DMS 273 treated with DMSO at 0.1 percent for 48 hours (cell line): ENCODE measurements at places on chromosomes 11 and 22.

DNA sequence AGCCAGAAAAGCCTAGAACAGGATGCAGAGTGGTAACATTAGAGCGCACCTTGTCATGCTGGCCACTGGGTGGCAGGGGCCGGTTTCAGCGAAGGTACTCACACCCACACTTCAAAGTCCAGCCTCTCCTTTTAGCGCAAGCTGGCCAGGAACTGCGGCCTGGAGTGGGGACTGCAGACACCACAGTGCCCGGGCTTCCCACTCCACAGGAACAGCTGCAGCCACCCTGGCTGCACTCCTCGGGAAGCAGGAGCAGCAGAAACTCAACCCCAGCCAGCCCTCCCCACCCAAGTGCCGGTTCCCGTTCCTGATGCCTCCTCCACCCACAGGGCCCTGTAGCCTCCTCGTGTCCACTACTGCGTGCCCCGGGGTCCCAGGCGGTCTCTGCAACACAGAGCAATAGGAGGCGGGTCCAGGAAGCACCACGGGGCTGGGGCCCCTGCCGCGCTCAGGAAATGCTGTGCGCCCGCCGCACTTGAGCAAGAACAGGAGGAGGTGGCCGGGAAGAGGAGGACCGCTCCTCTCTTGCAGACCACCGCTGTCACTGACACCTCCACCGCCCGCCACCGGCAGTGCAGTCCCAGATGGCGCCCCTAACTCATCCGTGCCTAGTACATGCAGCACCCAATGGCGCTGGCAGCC, 2.2 kb downstream of the RFPL2 start:
- DNase-seq = peak; percentile 12

DNA sequence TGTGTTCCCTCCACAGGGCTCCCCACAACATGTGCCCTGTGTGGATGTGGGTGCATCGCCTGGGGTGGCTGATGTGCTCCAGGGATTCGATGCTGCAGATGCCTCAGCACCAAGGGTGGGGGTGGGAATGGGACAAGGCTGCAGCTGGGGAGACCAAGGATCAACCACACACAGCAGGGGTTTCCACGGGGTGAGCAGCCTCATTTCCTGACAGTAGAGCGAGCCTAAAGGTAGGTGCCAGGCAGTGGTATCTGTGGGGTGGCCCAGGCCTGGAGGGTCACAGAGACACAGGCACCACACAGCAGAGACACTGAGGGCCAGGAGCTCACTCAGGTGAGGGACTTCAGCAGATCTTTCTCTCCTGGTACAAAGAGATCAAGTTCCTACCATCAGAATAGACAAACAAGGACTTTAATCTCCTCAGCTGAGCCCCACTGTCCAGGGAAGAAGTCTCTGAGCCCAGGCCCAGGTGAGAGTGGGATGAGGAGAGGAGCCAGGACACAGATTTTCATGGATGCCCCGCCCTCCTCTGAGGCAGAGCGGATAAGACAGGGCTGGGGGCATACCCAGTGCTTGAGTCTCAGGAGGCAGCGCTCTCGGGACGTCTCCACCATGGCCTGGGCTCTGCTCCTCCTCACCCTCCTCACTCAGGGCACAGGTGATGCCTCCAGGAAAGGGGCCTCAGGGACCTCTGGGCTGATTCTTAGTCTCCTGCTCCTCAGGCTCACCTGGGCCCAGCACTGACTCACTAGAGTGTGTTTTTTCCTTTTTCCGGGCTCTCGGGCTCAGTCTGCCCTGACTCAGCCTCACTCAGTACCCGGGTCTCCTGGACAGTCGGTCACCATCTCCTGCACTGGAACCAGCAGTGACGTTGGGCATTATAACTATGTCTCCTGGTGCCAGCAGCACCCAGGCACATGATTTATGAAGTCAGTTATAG, 19.7 kb downstream of the GGTLC2 start:
- no peak for DNase-seq

DNA sequence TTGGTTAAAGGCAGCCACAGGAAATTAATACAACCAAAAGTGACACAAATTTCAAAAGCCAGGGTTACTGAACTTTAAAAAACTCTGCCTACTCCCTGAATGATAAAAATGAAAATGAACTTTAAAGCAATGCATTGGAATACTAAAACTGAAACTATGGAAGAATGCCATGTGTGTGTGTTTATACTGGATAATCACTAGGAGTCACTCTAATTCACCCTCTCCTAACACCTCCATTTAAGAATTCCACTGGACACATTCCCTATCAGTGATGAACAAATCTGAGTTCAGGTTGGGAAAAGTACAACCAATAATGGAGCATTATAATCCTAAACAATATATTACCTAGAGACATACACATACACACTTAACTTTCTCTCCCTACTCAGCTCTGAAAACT, 27.5 kb upstream of the PLAAT3 start:
- DNase-seq = no peak

DNA sequence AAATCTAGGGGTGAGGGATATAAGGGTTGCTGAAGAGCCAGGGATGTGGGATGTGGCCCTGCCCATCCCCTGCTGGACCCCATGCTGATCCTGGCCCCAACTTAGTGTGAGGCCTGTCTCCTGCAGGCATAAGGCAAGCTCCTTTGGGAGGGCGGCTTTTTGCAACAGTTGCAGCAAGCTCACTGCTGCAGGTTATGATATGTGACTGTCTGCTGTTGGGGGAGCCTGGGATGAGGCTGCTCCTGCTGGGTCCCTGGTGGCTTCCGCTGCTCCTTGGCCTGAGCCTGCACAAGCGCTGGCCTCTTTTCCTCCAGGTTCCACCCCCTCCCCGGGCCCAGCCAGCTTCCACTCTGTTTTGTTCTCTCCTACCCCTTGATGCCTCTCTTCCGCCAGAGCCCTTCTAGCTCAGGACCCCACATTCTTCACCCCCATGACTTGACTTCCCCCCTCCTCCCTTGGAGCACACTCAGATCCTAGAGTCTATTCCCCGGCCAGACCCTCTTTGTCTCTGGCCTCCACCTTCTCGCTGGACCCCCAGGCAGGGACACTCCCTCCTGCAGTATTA, 35.0 kb upstream of the SYT13 start:
- no peak for DNase-seq

DNA sequence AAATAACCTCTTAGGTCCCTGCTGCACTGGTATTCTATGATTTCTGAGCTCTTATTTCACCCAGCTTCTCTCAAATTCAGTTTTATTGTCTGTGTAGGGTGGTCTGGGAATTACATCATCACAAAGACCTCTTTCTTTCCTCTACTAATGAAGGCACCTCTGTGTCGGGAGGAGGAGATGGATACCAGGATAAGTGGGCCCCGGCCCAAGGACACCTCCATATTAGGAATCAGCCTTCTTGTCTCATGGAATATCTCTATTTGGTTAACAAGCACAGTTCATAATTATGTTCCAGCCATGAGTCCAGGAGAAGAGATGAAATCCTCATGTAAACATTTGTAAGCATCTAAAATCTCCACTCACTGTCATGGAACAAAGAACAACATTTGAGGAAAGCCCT, 9.4 kb downstream of the PARVA start:
- DNase-seq = no peak

- peak; percentile 14 for DNase-seq
Observed at GRCh38 chr11:59611570-59612565, 3.7 kb downstream of the OSBP start.

DNA sequence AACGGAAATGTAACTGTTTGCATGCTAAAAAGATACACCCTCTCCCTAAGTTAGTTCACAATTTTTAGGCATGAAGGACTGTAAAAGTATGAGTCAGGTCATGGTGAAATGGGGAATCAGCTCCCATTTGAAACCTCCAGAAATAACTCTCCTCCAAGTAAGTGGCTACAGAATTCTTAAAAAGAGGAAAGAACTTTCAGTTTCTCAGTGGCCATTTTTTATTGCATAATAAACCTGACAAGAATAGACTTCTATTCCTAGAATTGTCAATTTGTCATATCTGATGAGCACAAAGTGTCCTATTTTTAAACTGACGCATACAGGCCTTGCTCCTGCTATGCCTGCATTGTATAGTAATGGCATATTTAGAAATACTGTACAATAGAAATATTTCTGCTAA, 612.2 kb downstream of the CNTN5 start:
- no peak for DNase-seq

DNA sequence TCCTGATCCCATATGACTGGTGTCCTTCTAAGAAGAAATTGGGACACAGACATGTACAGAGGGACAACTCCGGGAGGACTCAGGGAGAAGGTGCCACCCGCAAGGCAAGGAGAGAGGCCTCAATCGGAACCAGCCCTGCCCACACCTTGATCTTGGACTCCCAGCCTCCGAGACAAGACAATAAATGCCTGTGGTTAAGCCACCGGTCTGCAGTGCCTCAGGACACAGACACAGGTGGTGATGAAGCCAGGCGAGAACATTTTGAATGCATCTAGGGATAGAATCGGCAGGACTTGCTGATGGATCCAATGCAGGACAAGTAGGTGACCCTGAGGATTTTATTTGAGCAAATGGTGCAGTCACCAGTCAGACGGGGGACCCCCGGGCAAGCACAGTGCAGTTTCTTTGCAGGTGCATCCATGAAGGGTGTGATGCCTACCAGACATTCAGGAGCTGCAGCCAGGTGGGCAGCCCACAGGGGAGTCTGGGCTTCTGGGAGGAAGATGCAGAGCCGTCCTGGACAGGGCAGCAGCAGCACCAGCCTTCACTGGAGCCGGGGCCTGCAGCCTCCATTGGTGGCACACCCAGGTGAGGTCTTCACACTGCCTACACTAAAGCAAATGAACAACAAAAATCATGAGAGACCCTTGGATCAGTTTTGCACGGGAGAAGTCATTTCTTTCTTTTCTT, 20.2 kb upstream of the SEPTIN5 start:
- no peak for DNase-seq

DNA sequence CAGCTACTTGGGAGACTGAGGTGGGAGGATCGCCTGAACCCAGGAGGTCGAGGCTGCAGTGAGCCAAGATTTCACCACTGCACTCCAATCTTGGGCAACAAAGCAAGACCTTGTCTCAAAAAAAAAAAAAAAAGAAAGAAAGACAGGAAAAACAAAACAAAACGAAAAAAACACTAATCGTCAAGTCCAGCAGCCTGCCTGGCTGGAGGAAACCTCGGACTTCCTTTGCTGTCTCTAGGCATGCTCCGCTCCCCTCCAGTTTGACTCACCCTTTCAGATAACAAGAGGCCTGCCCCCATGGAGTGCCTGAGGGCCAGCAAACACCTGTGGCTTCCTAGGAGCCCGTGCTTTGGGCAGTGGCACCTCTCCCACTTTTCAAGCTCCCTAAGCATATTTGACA, 28.8 kb upstream of the CHKA start:
- no peak for DNase-seq

DNA sequence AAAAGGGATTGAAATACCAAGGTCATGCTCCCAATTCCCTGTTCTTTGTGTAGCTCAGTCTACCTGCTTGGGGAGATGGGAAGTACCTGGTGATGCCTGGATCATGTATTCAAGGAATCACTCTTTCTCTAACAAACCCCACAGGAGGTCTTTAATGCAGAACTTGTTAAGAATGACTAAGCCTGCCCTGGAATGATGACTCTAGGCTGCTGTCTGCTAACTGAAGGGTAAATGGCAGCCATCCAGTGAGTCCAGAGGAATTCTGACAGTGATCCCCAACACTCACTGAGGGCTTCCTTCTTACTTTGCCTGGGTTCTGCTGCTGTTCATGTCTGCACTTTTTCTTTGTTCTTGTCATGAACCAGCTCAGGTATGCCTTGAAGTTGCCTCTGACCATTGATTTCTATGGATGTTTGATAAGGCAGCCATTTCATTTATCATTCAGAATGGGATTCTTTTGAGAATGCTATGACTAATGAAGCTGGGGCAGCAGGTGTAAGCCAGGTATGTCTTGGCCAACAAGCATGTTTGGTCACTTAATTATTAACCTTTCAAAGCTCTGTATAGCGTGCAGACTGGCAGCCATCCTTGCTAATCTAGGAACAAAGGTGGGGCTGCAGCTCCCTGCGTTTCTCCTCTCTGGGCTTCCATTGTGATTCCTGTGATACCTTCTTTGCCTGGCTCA, 11.4 kb downstream of the PRSS23 start:
- DNase-seq = no peak

DNA sequence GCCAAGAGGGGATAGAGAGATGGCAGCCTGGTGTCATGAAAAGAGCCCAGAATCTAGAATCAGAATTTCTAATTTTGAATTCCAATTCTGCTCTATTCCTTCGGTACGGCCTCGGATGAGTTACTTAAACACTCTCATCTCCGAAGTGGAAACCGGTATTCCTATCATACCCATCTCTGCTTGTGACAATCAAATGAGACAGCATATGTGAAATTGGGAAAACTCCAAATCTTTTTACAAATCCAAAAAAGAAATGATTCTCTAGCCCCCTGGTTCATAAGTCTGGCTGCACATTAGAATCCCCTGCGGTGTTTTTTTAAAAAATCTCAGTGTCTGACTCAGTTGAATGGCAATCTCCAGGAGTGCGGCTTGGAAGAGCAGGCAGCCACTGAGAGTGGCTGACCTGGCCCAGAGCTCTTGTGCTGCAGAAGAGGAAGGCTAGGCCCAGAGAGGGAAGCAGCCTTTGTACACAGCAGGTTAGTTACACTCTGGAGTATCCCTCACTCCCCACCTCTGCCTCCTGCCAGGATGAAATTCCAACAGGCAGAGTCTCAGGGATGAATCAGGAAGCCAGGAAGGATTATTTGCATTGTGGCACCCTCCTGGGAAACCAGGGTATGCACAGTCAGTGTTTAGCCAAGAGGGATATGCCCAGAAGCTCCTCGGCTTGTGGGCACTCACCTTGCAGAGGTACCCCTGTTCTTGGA, 93.6 kb upstream of the ISX start:
- no peak for DNase-seq

- no peak for DNase-seq
Observed at GRCh38 chr11:57881647-57882046, 120.0 kb downstream of the CTNND1 start.

GRCh38 chr22:41919357-41920224, 4.7 kb upstream of the SHISA8 start:
- no peak for DNase-seq

DNA sequence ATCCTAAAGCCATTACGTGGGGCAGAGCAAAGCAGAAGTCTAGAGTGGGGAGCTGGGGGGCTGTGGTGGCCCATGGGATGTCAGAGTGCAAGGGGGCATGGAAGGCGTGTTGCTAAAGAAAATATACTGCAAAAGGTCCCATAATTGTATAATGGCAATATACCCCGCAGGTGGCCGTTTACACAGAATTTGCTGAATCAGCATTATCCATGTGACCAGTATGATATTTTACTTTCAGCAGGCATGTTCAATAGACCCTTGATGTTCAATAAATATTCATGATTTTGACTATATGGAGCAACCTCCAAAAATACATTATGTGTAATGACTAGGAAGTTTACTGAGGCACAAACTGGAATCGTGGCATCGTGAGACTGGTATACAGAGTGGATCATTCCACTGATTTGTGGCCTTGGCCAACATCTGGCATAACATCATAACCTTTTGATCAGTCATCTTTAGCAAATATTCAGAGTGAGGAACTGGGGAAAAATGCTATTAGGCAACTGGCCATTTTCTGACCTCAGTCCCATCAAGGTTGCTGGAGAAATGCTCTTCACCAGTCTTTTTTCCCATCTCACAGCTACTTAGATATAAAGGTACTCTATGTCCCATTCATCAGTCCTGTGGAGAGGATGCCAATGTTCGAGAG, 29.3 kb upstream of the PPP2R1B start:
- no peak for DNase-seq
